Amniotic stem cell (primary cell): ENCODE measurements at places on chromosomes 16 and 17.

- peak; percentile 12 for DNase-seq
These were observed 185.4 kb downstream of the ABCC12 start for GRCh38 chr16:47970291-47970931.

DNA sequence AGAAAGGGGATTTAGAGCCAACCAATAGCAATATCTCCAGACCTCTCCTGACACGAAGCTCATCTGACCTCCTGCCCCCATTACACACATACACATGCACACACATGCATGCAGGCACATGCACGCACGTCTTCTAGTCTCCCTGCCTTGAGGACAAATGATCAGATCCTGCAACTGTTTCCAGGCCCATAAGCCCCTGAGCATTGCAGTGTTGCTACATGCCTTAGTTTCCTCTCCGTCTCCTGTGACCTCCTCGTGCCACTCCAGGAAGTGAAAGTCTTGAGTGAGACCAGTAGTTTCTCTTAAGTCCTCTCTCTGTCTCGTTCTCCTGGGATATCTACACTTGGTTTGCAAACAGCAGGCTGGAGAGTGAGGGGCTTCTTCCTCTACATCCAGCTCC, 8.2 kb downstream of the CIITA start:
- no peak for DNase-seq

DNA sequence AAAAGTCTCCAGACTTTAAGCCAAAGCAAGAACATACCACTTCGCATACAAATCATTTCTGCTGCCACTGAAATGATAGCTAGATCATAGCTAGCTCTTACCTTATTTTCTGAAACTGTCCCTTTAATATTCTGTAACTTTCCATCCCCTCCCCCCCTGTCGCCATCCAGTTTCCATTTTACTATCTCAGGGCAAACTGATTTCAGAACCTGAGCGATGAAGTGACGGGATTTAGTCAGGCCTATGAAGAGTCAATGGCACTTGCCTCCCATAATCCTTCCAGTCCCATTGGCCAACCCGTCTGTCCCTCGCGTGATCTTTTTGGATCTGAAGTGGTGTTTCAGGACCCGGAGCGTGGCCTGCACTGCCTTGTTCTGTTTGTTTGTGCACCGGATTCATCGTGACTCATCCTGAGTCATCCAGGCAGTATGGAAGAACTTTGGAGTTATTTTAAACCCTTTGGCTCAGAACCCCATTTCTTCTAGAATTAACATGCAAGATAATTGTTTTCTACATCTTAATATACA, 199.8 kb upstream of the CHMP6 start:
- DNase-seq = peak; percentile 89

GRCh38 chr17:43820759-43821158, 12.2 kb downstream of the MPP3 start:
- DNase-seq = no peak

- DNase-seq = no peak
These were observed 46.6 kb upstream of the PABPN1L start for GRCh38 chr16:88913001-88913612.

DNA sequence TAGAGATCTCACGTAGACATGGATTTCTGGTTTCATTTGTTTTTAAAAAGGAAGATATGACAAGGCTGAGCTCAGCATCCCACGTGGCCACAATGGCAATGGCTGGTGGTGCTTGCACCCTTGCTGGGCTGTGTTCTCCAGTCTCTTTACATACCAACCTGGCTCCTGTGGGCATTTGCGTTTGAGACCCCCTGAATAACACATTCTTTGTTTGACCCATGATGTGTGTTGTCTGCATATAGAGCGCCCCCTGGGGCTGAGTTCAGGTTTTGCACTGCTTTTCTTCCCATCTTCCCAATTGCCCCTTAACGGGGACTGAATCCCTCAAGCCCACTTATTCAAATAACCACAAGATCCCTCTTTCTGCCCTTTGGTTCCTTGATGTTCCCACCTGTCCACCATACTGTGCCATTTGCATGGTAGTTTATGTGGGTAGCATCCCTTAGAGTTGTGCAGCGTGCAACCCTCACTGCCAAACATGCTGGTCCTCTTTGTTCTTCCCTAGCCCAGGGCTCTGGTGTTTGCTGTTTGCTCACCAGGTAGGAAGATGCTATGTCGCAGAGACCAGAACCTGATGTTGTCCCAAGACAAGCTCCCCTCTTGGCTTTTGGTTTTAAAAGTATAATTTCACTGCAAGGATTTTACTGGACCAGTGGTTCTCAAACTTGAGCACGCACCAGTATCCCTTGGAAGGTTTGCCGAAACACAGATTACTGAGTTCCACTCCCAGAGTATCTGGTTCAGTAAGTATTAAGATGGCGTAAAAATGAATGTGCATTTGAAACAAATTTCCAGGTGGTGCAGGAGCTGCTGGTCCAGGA, 38.5 kb upstream of the NKD1 start:
- no peak for DNase-seq

DNA sequence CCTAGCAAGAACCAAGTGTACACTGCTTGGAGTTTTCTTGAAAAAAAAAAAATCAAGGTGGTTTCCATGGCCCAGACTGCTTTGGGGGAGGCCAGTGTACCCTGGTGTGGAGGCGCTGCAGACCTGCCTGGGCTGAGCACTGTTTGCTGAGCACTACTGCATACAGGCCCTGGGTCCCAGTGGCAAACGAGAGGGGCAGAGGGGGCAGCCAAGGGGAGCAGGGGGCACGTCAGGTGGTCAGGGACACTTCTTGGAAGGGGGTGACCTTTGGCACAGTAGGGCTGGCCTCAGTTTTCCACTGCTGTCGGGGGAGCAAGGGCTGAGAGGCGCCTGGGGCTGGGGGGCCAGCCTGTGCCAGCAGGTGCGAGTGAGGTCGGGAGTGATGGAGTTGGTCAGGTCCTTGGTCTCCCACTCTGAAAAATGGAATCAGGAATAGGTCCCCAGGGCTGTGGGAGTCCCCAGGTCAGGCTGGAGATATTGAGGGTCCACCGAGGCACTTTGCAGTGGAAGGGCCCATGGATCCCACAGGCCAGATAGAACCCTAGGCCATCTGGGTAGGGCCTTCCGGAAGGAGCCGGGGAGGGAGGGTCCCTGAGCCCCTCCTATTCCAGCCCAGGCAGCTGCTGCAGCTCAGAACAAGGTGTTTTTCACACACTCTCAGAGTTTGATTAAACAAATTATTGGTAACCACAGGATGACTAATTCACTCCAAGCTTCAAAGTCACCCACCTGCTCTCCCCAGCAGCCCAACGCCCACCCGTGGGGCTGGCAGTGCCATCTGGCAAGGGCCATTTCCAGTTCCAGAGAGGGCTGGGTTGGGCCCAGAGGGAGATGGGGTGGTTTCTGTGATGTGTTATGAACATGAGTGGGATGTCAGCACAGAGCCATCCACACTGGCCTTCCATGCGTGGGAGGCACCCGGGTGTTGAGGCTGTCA, 3.5 kb downstream of the ZFPM1 start:
- no peak for DNase-seq

DNA sequence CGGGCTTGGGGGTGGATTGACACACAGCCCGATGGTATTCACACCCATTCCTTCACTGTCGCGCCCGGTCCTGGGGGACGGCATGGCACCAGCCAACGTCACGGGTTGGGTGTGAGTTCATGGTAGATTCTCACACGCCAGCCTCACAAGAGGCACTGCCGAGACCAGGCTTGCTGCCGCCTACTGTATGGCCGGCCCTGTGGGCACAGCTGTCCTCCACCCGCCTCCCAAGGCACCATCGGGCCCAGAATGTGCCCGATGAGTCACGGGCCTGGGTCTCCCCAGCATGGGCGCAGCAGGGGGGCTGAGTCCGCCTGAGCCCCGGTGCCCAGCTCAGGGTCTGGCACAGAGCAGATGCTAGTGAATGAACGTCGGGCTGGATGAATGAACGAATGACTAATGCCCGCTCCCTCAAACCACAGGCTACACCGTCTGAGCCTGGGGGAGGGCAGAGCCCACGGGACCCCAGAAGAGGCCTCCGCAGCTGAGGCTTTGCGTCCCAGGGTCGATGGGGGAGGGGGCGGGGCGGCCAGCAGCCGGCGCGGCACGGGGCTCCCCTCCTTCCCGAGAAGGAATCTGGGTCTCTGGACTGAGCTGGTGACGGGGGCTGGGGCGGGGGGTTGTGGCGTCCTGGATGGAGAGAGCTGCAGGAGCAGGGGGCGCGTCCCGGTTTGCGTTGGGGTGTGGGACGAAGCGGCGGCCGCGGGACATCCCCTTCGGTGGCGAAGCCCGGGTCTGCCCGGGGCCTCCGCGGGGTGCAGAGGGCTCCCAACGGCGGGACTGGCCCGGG, 829 bp downstream of the PITPNM3 start:
- no peak for DNase-seq

DNA sequence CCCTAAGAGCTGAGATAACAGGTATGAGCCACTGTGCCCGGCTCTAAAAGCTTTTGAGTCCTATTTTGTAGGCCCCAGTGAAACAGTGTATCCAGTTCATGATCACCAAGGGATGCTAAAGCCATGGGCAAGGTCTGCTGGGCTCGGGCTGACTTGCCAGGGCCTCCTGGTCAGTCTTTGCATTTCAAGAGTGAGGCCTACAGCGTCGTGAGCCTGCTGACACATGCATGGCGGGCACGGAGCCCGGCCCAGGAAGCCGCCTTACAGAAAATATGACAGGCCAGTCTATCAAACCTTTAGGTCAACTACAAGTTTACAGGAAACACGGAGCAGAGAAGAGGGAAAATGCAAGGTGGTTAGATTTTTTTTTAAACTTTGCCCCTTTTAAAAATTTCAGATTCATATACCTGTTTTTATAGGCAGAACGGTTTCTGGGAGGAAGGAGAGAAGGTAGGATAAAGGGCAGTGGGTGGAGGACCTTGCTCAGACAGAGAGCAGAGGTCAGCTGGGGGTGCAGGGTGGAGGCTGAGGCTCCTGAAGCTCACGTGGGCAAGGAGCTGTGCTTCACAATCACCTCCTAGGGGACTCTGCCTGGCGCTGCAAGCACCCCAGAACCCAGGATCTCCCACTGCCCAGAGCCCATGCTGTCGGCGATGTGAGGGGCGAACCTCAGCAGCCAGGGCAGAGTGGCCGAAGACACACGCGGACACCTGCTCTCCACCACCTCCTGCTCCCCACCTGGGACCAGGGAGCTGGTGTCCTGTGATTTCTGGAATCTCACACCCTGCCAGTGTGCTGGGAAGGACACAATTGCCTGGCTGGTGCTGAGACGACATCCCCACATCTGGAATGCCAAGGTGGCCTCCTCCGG, 21.3 kb downstream of the C16orf95 start:
- DNase-seq = no peak

DNA sequence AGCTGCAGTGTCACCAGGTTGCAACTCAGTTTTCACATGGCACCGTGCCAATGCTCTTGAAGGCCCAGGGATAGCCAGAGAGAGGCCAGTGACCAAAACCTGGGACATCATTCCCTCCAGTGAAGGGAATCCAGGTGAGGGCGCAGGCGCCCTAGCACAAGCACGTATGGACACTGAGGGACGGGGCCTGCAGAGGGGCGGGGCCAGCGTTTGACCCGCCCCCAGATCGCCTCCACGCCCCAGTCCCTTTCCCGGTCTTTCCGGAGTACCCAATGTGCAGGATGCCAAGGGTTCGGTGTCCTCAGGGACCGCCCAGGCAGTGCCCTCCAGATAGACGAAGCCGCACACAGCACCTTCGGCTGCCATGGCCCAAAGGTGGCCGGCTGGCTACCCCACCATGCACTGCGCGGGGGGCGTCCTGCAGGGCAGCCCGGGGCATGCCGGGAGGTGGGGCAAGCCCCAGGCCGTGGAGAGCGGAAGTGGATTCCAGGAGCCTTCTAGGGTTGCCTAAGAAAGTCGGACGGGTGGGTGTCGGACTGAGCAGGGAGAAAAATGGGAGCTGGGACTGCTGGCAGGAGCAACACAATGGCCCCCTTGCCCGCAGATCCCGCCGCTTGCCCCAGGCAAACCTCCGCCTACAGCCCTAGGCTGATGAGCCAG, 4.6 kb downstream of the SLC12A4 start:
- no peak for DNase-seq

DNA sequence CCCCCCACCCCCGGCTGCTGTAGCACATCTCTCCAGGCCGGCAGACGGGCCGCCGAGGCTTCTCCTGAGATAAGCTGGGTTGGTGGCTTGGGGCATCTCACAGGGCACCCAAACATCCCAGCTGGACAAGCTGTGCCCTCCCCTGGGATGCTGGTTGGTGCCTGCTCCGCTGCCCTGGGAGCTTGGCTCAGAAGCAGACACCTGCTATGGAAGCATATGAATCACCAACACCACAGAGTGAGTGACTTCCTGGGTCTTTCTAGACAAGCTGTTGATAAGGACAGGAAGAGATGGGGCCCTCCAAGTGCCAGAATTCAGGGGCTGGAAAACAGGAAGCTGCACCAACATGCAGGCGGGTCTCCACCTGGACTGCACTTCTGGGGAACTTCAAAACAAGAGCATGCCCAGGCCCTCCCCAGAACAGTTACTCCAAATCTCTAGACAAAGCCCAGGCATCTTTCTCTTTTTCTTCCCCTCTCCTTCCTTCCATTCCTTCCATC, 13.7 kb downstream of the C16orf95 start:
- no peak for DNase-seq

DNA sequence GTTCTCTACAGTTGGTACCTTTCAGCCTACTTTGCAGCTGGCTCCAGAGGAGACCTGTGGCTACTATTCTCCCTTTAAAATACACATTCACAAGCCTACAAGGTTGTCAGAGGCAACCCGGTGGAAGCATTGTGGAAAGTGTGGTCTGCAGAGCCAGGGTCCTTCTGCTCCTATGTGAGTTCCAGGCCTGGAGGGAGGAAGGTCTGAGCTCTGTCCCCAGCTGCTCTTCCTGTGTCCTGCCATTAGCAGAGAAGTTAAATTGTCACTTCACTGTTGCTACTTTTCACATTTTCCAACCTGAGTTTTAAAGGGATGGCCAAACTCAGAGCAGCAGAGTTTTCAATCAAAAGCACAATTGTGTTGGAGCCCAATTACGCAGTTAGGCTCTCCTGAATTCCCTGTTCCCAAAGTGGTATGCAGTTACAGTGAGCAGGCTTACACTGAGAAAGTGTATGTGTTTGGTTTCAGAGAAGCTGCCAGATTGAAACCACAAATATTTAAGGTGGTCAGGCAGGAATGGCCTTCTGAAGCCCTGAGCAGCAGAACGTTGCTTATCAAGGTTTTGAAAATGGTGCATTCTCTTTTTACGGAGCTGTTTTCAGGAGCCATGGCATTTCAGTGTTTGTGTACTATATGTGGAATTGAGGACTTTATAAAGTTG, 25.0 kb downstream of the MAP3K3 start:
- no peak for DNase-seq

GRCh38 chr16:55915096-55915827, 40.1 kb upstream of the CES5A start:
- no peak for DNase-seq

DNA sequence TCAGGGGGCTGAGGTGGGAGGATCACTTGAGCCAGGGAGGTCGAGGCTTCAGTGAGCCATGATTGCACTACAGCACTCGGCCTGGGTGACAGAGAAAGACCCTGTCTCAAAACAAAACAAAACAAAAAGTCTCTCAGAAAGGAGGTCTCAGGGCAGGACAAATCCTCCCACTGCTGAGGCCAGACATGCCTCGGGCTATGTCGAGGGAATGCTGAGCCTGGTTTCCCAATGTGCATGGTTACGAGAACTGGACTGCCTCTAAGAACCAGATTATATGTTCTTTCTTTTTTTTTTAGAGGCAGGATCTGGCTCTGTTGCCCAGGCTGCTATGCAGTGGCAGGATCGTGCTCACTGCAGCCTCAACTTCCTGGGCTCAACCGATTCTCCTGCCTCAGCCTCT, 27.6 kb downstream of the TRAP1 start:
- DNase-seq = no peak

- no peak for DNase-seq
These were observed 193.5 kb upstream of the KIF2B start for GRCh38 chr17:53629188-53629587.

- DNase-seq = no peak
These were observed 3.6 kb downstream of the PER1 start for GRCh38 chr17:8148560-8148959.
